ENCODE measurements at places on chromosomes 3 and 15. TPM values are rescaled to one million over a fixed set of nuclear protein-coding genes. Genes with fewer than 3 reads are reported as not detected.

The HCN4 gene
- total RNA-seq: 1.4 TPM

The POLR2H gene
- total RNA-seq: 79.8 TPM

The GPR176 gene
- total RNA-seq: 55.9 TPM

The MYZAP gene
- 0.27 TPM for total RNA-seq

The ASB14 gene
- not detected for total RNA-seq

DNA sequence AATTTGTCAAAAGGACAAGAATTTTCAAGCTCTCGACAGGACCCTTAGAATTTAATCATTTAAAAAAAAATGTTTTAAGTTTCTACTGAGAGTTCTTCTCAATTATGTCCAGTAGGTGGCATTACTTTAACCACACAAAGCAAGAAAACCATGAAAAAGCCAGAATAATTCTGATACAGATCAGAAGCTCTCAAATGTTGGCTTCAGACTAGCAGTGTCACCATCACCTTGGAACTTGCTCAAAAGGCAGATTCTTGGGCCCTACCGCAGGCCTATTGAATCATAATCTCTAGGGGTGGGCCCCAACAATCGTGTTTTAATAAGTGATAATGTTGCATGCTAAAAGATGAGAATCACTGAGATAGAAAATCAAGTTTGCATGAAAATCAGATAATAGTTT is 99.5 kb upstream of the KCNMB2 start:
- no peak for DNase-seq

DNA sequence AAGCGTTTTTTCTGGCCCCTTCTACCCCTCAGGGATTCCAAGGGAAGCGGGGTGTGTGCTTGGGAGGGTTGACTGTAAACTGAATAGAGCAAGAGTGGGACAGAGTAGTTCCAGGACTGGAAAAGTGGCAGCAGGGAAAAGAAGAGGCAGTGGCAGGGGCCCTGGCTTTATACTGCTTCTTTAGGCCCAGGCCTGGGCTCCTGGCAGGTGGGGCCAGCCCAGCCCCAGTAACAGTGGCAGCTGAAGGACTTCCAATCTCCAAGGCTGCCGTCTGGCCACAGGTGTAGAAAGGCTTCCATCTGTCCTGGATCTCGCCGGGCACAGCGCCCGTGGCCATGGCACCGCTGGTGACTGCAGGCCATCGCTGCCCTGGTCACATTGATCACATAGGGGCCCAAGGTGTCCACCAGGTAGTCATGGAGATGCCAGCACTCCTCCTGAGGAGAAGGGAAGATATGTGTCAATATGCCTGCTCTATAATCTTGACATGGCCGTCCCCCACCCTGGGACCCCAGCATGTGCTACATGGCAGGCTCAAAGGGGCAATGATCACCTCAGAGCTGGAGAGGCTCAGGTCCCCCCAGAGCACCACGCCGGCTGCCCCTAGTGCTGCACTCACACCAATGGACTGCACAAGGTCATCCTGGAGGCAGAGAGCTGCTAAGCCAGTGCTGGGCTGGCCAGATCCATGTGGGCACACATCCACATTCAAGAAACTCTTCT is 1.0 kb upstream of the IFRD2 start:
- DNase-seq: no peak

DNA sequence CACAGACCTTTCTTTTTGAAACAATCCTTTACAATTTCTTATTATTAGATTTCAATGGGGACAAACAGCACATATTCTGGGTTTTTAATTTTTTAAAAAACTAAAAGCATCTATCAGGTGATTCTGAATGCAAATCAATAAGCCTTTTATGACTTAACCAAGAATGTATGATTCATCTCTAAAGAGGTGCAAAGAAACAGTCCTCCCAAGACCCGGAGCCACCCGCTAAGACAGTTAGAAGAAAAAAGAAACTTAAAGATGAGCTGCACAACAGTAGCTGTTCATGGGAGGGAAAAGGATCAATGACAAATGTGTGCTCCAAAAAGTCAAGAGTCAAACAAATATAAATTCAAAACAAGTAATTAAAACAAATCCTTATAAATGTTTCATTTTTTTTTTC is 319.5 kb downstream of the THSD4 start:
- no peak for DNase-seq

GRCh38 chr3:20028905-20029331 is 11.3 kb upstream of the KAT2B start:
- no peak for DNase-seq

- no peak for DNase-seq
These were observed 186.7 kb downstream of the NLGN1 start for GRCh38 chr3:173584093-173584837.

DNA sequence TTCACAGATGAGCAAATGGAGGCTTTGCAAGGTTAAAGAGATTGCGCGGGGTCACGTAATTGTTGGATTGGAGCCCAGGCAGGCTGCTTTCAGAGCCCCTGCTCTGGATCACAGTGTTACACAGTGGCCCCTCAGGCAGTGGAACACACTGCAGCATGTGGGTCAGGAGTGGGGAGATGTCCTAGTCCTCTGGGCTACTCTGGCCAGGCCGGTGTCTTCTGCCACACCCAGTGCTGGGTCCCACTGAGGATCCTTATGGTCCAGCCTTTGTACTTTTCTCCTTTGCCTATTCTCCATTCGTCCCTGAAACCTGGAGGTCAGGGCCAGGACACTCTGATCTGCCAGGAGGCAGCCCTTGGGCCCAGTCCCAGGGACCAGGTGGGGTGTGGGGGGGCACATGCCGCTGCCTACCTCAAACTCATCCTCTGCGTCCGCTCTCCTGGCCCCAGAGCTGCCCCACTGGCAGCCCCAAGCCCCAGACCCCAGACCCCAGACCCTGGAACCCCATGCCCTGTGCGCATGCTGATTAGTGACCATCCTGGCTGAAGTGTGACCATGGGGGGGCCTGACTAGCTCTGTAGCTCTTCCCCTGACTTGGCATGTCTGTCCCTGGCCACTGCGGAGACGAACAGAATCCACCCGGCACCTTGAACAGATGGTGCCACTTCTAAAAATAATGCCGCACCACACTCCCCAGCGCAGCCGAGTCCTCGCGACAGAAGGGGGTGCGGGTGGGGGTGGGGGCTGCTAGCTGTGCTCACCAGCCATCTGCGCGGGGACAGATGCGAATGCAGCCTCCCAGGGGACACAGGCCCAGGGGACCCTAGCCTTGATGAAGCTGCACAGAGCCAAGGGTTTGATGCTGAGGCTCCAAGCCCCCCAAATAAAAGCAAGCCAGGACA is 41.6 kb downstream of the ATP2B2 start:
- no peak for DNase-seq

- no peak for DNase-seq
These were observed 6.2 kb upstream of the MEIS2 start for GRCh38 chr15:37106490-37107001.

DNA sequence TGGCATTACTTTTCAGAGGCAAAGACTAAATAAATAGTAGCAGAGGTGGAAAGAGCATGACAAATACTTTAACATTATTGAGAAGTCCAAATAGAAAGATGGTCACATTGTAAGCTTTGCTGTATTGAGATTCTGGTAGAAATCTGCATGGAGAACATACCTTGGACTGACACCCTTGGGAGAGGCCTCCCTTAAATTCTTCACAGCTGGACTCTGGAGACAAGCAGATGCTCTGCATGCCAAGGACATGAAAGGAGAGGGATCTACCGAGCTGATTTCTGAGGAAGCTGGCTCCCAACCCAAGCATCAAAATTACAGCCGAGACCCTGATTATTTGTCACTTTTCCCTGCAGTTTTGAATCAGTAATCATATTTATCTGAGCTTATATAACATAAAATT is 212.5 kb upstream of the COL8A1 start:
- DNase-seq: no peak

- no peak for DNase-seq
These were observed 30.4 kb upstream of the TRA2B start for GRCh38 chr3:185968168-185968567.
